ENCODE measurements at places on chromosomes 12 and 14.
A peak's percentile ranks its signal among the peaks of the same experiment; 100 is the strongest.

- no peak for DNase-seq
Observed at GRCh38 chr14:73526036-73526984, 10.6 kb upstream of the ACOT1 start.

DNA sequence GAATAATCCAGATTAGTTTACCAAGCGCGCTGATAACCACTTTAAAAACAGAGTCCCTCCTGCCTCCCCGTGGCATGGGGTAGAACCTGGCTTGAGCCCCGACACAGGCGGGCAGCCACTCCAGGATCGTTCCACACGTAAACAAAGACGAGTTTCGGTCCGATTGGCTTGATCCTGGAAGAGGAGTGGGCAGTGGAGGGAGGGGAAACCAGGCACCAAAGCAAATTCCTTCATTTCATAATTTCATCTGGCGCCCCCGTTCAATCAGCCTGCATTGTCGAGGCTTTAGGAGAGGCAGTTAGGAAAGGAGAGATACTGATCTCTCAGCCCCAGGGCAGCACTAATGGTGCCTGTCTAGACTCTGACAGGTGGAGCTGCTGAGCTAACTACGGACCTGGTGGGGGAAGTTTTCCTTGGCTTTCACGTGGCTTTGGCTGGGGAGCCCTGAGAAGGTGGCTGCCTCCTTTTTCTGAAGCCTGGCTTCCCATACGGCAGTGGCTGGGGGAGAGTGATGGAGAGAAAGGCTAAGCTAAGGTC lies 751 bp upstream of the GPRC5A start:
- DNase-seq = peak; percentile 80

GRCh38 chr12:119363490-119363889 lies 29.0 kb downstream of the CCDC60 start:
- no peak for DNase-seq

- peak; percentile 72 for DNase-seq
Observed at GRCh38 chr12:121811434-121812319, 7.9 kb downstream of the SETD1B start.

DNA sequence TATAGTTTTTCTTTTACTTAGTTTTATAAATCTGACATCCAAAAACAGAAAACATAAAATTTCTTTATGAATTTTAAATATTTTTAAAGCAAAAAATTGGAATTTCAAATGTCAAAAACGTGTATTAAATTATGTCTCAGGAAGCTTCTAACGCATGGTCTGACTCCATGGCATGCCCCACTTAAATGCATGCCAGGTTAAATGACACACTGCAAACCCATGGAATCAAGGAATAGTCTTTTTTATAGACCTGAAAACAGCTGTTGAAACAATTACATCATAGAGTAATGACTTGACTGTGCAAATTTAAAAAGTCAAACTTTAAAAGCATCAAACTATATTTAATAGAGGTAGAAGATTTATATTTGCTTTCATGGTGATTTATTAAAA lies 96.1 kb upstream of the DACT1 start:
- no peak for DNase-seq

- DNase-seq = peak; percentile 8
Observed at GRCh38 chr12:123384318-123384993, 524 bp downstream of the KMT5A start.

DNA sequence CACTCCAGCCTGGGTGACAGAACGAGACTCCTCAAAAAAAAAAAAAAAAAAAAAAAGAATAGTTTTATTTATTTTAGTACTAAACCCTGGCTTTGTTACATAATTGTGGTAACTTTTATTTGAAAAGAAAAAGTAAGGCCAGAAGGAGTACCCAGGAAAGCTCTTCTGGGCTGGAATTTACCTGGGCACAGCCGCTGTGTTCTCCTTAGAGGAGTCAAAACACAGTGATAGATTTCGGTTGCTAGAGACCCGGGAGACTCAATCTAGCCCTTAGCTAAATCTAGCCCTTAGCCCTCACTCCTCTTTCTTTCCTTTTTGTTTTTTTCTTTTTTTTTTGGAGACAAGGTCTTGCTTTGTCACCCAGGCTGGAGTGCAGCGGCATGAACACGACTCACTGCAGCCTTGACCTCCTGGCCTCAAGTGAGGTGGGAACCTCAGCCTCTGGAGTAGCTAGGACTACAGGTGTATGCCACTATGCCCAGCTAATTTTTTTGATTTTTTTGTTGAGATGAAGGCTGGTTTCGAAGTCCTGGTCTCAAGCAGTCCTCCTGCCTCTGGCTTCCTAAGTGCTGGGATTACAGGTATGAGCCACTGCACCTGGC lies 49.7 kb downstream of the SYNE2 start:
- DNase-seq = no peak

DNA sequence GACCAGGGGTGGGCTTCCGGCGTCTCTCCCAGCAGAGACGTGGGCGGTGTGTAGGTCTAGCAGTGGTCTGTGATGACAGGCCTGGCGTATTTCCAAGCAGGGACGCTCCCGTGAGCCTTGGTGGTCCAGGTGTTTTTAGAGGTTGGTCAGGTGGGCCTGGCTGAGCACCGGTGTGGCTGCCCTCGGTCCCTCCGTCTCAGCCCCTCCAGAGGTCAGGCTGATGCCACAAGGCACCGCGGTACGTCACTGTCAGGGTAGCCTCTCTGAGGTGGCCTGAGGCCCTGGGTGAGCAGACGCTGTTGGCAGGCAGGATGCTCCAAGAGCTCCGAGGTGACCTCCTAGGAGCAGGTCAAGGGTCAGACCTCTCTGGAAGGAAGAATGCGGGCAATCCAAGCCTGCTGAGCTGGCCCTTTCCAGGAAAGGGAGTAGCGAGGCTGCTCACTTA lies 13.6 kb downstream of the MTA1 start:
- DNase-seq = no peak

DNA sequence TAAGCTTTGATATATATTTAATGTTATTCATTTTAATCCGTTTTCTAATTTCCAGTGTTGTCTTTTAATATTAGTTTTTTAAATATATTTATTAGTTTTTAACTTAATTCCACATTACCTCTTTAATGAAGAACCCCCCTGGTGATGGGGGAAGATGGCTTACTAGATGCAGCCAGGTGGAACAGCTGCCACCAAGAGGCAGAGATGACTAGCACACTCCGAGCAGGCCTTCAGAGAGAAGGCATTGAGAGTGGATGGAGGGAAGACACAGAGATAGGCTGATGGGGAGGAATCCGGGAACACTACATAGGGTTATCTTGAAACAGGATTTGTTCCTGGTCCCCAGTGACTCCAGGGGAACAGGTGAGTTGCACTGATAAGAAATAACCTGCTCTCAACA lies 771.6 kb downstream of the LRFN5 start:
- no peak for DNase-seq

GRCh38 chr14:34247605-34248004 lies 214.4 kb downstream of the SPTSSA start:
- no peak for DNase-seq

GRCh38 chr12:113727651-113728061 lies 238.5 kb downstream of the RBM19 start:
- DNase-seq = no peak

DNA sequence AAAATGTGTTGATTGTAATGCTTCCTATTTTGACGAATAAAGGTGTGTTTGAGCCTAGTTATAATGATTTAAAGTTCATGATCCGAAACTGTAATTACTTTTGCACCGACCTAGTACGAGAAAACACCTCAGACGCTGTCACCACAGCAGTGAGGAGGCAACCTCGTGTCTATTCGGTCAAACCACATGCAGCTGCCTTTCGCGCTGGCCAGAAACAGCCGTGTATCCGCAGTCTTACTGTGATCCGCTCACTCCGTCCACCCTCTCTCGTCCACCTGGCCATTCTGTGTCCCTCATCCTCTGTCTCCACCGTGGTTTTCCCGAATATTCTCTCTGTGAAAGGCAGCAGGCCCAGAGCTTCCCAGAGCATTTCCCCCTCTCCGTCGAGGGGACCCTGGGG lies 67.1 kb downstream of the NOC4L start:
- no peak for DNase-seq

GRCh38 chr12:104485651-104486362 lies 29.1 kb downstream of the CHST11 start:
- no peak for DNase-seq

DNA sequence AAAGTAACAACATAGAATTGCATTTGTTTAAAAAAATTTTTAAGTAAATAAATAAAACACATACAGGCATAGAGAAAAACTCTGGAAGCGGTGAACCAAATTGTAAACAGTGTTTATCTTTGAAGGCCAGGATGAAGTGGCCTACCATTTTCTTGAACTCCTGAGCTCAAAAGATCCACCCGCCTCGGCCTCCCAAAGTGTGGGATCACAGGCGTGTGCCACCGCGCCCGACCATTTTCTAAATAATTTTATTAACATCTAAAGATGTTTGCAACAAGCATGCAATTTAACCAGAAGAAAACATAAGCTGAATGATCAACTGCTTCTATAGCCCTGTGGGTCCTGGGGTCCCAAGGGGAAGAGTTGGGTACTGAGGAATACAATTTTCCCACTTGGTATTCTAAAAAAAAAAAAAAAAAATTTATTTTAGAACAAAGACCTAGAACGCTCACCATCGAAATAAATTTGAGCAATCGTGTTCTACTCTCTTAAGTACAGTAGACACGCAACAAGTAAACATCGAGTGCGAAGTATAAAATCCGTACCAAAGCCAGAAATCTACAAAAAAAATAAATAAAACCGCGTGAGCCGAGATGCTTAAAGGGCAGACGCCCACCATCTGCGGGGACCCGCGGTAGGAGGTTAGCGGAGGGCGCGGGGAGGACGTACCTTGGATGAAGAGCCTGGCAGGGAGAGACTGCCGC lies 484 bp downstream of the MIS18BP1 start:
- no peak for DNase-seq

DNA sequence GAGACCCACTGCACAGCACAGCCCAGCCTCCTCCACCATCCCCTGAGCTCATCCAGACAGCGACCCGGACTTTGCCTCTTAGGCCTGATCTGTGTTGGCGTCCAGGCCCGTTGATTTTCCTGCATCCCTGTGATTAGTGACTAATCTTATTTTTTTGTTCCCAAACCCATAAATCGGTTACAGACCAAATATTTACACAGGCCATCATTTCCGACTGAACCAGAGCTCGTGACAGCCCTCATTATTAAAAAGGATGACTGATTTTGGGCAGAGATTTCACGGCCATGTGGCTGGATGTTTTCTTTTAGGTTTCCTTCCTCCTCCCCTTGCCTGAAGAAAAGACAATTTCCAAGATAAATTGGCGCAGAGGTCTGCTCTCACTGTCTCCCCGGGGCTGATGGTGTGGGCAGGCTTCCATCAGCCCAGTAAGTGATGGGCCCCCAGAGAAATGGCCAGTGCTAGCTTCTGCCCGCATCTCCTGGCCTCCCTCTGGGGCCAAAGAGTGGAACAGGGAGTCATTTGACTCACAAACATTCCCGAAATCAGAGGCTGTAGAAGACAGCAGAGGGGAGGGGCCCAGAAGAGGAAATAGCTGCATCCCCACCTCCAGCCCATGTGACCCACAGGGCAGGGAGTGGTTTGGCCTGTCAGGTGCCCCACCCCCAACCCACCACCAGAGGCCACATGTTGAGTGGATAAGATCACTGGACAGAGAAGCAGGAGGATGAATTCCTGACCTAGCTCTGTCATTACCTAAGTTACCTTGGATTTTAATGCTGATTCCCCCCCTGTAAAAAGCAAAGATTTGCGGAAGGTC lies 283.5 kb downstream of the KSR2 start:
- DNase-seq = no peak

DNA sequence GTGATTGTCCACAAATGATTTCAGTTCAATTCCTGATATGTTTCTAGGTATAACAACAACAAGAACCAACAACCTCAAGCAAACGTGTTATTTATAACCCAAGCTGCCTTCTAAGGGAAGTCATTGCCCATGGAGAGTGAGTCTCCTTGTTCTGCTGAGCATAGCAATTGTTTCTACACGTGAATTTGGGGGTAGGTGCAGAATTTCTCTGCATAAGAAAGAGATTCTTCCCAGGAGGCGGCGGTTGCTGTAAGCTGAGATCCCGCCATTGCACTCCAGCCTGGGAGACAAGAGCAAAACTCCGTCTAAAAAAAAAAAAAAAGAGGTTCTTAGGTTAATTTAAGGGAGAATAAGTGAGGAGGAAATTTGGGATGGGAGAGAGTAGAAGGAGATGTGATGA lies 226.5 kb upstream of the PELI2 start:
- DNase-seq = no peak

- peak; percentile 96 for DNase-seq
Observed at GRCh38 chr12:92973614-92974013, 44.5 kb upstream of the EEA1 start.

- DNase-seq = no peak
Observed at GRCh38 chr14:104361101-104361591, 218.4 kb upstream of the C14orf180 start.

- peak; percentile 90 for DNase-seq
Observed at GRCh38 chr12:32444895-32445294, 45.5 kb downstream of the FGD4 start.

DNA sequence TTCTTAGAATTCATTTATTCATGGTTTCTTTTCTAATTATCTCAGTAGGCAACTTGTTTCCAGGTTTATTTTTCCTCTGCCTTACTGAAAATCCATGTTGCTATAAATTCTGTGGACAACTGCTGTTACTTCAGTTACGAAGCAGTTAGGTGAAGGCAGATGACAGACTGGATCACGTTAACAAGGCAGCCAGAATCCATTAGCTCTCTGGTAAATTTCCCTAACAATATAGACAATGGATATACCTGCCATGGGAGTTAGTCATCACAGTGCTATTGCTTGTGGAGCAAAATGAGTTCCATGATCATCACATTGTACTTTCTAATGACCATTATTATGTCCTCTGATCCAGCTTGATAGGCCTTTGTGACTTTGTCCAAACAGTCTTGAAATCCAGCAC lies 291.5 kb downstream of the NELL2 start:
- DNase-seq = no peak

DNA sequence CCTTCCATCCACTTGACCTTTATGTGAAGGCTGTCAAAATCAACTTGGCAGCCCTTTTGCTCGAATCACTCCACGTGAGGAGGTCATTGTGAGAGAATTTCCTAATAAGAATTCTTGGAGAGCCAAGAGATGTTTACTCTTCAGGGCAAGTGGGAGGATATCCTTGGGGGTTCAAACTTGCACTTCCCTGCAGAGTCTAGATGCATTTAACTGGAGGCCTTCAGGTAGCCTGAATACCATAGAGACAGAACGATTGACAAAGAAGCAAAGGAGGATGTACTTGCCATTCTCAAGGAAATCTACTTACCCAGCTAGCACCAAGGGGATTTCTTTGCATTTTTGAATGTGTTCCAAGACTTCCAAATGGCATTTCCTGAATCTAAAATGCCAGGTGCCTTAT lies 1702.6 kb upstream of the FLRT2 start:
- DNase-seq = peak; percentile 15

DNA sequence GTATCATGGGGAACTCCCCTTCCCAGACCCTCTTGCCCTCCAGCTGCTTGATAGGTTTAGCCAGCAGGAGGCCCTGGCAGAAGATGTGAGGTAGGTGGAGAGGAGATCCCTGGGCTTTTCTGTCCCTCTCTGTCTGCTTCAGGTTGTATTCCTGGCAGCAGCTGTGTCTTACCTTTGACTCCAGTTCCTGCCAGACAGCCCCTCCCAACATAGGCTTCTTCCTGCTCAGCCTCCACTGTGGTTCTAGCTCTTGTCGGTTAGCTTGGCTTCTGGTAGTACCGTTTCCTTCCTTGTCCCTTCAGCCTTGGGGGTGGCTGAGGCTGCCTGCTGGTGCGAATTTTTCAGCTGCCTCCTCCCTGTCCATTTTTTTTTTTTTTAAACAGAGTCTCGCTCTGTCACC lies 215.7 kb upstream of the CRY1 start:
- DNase-seq = no peak

GRCh38 chr14:22319526-22320361 lies 269.3 kb downstream of the DAD1 start:
- peak; percentile 88 for DNase-seq

Measured in choroid plexus epithelial cell (primary cell).